ENCODE measurements at places on chromosomes 4 and X.
A peak's percentile ranks its signal among the peaks of the same experiment; 100 is the strongest.

DNA sequence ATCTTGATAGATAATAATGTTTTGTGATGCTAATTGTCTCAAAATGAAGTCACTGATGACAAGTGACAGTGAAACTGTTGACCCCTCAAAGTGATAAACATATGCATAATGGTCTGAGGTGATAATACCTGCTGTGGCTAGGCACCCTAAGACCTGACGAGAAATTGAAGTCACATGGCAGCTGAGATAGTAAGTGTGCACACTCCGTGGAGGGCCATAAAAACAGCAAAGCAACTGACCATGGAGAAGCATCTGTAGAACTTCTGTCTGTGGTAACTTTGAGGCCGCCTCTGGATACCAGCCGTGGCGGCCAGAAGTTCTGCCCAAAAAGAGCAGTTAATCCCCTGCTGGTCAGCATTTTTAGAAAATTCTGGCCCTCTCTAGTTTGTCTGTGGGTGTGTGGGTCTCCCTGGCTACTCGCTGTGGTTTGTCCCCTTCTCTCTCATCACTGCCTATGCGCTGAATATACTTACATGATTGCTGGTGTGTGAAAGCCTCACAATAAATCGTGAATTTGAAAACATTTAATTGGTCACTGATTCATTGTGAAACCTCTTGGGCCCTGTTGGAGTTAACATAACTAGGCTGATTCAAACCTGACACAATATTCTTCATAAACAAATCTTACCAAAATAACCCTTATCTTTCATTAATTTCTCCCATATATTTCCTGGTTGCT lies 50.6 kb downstream of the CCDC149 start:
- DNase-seq: no peak

DNA sequence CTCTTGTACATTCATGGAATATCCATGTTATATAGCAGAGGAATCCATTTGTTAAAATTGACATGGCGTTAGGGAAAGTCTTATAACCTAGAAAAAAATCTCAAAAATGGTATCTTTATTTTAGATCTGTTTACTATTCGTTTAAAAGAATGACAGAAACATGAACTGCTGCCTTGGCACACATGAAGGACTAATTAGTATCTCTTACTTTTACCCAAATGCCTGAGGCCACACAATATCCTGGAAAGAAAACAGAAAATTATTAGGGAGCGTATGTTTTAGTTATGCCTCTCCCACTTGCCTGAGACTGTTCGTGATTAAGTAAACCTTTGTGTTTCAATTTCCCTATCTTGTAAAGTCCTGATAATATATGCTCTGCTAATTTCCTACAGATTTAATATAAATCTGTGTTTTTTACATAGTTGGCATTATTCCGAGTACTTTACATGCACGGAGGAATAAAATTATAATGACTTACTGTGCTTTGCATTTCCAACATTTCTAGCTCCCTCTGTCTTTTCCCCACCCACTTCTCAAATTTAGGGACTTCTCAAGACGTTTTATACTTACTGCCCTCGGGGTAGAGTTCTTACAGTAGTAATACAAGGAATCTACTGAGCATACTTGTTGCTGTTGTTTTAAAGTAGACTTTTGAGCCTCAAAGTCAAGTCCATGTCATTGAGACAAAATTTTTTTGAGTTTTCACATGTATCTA lies 147.3 kb downstream of the VEGFC start:
- no peak for DNase-seq

DNA sequence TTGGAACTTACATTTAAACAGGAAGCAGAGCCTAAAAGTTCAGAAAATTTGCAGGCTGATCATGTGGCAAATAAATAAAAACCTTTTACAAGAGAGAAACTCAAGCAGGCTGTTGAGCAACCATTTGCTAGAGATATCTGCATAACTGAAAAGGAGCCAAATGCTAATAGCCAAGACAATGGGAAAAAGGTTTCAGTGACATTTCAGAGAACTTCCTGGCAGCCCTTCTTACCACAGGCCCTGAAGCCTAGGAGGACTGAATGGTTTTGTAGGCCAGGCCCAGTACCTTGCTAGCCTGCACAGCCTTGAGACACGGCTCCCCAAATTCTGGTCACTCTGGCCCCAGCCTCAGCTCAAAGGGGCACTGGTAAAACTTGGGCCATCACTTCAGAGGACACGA lies 945.1 kb downstream of the ADGRL3 start:
- no peak for DNase-seq

DNA sequence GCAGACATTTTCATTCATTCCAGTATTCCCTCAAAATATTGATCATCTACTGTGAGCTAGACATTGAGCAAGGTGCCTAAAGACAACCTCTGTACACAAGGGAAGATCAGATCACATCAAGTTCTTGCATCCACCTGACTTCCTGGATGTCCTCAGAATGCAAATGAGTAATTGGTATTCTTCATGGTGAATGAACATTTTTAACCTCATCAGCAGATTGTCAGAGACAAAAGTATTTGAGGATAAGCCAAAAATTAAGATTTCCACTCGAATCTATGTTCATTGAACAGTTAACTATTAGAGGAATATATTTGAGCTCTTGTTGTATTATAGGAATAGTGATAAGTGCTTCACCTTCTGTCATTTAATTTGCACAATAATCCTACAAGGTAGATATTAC lies 1.3 kb downstream of the SMARCAD1 start:
- no peak for DNase-seq

- no peak for DNase-seq
Observed at GRCh38 chr4:14196131-14196530, 568.6 kb upstream of the BOD1L1 start.

DNA sequence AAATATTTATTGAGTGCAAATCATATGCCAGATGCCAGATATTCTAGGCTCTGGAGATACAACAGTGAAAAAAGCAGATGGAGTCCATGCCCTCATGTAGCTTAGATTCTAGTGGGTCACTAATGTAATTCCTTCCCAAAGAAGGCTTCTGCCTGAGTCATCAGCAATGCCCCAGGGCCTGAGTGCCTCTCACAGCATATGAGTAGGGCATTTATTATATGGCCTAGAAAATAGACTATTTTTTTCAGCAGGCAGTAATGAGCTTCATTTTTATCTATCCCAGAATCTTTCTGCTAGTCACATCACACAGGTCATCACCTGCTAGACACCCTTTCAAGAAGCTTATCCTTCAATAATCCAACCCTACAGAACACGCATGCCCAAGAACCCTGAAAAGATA lies 22.3 kb downstream of the TMEM31 start:
- no peak for DNase-seq

DNA sequence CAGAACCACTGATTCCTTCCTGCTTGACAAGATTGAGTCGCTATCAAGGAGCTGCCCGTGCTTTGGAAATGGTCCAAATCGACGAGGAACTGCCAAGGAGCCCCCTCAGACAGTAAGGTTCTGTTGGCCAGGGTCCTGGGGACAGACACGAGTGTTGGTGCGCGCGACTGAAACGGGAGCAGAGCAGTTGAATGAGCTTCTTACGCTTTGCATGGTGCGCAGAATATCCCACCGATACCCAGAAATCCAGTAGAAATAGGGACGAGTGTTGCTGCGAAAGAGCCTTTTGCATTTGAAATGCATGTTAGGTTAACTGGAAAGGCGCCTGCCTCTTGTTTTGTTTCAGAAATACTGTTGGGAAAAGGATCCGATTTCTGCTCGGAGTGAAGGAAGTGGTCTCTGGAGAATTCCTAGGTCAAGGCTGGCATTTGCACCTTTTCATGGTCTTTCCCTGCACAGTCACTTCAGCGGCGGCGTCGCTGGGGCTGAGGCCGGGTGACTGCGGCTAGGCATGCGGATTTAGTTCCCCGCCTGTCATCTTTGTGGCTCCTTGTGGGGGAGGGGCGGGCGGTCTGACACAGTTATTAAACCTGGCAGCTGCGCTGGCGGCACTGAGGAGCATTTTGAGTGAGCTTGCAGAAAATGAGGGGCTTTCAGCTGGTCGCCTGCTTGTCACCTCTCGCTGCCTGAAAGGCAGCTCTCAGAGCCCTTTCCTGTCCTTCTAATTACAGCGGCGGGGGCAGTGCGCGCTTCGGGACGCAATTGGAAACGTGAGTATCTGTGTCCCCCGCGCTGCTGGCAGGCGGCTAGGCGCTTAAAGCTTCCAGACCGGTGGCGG lies 51.5 kb upstream of the TRIM2 start:
- DNase-seq: peak; percentile 52

GRCh38 chr4:141388481-141388880 lies 167.8 kb downstream of the ZNF330 start:
- DNase-seq: no peak

GRCh38 chr4:137823007-137823406 lies 290.7 kb upstream of the PCDH18 start:
- DNase-seq: no peak

DNA sequence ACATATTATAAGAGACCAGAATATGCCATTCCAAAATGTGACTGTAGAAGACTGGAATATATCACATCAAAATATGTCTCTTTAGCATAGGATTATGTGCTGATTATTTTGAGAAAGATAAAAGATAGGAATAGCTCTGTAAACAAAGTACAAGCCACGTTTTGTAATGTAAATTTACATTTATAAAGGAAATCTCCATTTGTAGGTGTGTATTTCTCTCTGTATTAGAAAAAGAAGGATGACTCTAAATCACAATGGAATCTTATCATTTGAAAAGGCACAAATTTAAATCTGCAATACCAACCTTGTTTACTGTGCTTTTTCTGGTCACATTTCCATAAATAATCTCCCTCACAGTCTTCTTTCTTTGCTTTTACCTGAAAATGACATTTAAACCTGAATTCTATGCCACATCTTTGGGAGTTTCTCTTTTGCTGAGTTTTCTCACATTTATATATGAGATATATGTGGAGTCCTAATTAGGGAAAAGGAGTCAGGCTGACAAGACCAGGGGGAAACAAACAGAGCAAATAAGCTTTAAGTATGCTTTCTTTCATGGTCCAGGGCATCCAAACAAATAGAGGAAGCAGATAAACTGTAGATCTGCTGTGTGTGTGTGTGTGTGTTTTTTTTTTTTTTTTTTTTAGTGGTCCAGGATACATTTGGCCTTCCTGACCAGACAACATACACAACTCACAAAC lies 244.0 kb downstream of the CPXCR1 start:
- no peak for DNase-seq

DNA sequence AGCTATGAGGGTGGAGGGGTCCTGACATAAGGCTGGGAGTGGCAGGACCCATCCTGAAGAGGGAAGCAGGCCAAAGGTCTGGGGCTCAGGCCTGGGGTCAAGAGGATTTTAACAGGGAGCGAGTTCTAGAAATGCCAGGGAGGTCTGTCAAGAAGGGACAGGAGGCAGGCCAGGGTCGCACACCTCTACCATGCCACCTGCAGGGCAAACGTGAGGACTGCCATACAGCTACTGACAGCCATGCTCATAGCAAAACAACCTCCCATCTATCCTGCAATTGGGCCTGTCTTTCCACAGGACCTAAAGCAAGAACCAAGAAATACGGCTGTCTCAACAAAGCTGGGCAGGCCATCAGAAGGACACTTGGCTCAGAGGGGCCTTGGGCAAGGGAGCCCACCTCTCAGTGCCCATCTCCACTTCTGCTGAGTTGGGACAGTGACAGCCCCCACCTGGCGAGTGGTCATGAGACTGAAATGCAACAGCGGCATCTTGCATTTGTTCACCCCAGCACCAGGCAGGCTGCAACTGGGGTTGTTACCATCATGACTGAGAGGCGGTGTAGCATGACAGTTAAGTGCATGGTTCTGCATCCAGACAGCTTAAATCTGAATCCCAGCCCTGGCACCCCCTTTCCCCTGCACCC lies 92.7 kb downstream of the WFS1 start:
- DNase-seq: no peak

- no peak for DNase-seq
Observed at GRCh38 chrX:47226071-47226470, 6.7 kb upstream of the USP11 start.

DNA sequence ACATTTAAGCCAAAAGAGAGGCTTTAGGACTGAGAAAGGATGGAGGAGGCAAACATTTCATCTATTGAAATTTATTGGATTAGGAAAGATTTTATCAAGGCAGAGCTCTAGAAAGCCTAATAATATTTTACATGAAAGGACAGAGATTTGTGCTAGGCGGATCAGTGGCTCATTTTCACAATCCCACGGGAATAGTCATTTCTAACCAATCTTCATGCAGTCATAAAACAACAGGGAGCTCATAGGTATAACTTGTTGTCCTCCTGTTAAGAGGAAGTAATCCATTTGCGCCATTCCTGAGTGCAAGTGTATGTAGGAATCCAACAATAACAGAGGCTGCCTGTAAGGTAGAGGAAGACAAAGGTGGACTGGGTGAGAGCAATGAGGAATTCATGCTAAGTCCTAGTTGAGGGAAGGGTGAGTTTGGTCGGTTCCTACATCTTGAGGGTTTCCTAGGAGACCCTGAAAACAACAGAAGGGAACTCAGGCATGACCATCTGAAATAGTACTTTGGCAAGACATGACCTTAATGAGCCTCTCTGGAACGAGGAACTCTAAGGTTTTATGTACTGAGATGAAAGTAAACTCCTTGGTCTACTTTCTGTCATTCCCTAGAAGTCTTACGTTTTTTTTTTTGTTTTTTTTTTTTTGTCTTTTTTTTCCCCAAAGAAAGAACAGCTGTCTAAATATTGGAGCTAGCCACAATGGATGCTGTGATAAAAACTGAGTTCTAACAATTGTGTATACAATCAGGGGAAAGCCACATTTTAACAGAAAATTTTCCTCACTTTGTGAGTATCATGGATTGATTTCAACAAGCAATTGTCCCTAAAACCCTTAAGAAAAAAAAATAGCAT lies 89.7 kb downstream of the GEMIN8 start:
- no peak for DNase-seq

DNA sequence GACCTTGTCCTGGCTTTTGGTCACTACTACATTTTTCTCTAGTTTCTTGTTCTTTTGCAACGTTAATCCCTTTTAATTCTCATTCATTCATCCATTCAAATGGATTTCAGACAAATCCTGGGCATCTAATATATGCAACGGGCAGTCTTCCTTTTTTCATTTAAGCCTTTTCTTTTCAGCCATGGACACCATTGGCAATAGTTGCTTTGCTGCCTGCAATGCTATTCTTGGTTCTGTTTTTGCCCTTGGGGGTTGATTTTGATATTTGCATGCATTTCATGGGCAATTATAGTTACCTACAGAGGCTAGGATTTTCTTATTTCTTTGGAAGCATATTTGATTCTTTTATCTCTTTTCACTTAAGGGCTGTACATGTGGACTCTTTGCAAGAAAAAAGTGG lies 180.5 kb upstream of the ARX start:
- DNase-seq: no peak

- DNase-seq: no peak
Observed at GRCh38 chr4:117740736-117741135, 293.6 kb upstream of the NDST3 start.

- DNase-seq: no peak
Observed at GRCh38 chr4:95114521-95114920, 356.8 kb downstream of the BMPR1B start.

GRCh38 chrX:20312018-20312417 lies 45.3 kb upstream of the RPS6KA3 start:
- DNase-seq: no peak

Measured in stimulated activated CD4-positive, alpha-beta T cell treated with anti-CD3 and anti-CD28 coated beads, Interleukin-1b, Interleukin-23, amount 100 ng/mL, for 24 hours (primary cell).